ENCODE measurements at places on chromosomes 2 and 18.

- DNase-seq = no peak
Measured at GRCh38 chr2:42823744-42824453, 31.5 kb upstream of the HAAO start.

DNA sequence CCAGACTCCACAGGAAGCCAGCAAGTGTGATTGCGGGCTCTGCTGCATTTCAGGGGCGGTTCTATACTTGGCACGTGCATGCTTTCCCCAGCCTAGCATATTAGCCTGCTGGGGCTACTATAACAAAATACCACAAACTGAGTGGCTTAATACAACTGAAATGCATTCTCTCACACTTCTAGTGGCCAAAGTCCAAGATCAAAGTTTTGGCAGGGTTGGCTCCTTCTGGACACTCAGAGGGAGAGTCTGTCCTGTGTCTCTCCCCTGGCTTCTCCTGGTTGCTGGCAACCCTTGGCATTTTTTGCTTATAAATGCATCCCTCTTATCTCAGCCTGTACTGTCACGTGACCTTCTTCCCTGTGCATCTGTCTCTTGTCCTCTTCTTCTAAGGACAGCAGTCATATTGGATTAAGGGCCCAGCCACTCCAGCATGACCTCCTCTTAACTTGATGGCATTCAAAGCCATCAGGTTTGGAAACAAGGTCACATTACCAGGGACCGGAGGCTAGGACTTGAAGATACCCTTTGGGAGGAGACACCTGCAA, 138.7 kb downstream of the RNF152 start:
- DNase-seq = no peak

- DNase-seq = no peak
Measured at GRCh38 chr2:151654891-151655290, 79.4 kb downstream of the NEB start.

GRCh38 chr2:18626256-18626668, 36.9 kb upstream of the NT5C1B start:
- DNase-seq = no peak

- no peak for DNase-seq
Measured at GRCh38 chr2:177429688-177430325, 37.2 kb downstream of the AGPS start.

GRCh38 chr2:110888411-110888810, 156.0 kb downstream of the ACOXL start:
- no peak for DNase-seq

- DNase-seq = no peak
Measured at GRCh38 chr2:157375384-157375783, 49.8 kb upstream of the ERMN start.

DNA sequence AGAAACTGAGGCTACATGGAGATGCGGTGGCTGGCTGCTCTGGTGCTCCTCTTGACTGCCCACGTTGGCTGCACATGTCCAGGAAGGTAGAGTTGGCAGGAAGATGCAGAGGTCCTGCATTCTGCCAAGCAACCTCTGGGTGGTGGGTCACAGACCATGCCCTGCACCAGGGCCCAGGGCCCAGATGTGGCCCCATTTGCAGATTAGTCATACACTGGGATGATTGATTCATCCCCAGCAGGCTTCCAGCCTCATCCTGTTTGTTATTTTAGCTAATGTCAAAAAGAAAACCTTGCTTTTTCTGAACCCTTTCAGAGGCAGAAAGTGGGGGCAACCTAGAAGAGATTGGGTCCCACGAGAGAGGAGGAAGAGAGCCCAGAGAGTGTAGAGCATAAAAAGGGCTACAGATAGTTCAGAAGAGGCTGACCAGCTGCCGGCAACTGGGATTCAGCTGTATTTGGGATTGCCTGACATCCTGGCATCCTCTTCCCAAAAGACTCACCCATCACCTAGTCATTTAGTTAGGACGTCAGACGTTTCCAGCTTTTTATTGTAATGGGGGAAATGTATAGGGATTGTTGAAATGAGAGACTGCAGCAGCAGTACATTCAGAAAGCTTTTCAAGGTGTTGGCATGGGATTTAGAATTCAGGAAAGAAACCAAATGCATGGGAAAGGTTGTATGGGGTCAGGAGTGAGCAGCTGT, 101.9 kb downstream of the CTIF start:
- no peak for DNase-seq

GRCh38 chr18:24033641-24034412, 19.3 kb downstream of the TTC39C start:
- DNase-seq = no peak

- DNase-seq = peak; percentile 61
Measured at GRCh38 chr2:25161055-25161781, 7.2 kb downstream of the POMC start.

- DNase-seq = no peak
Measured at GRCh38 chr2:231894566-231895380, 31.4 kb downstream of the NPPC start.

GRCh38 chr2:71544919-71545571, 91.7 kb downstream of the DYSF start:
- DNase-seq = no peak

- no peak for DNase-seq
Measured at GRCh38 chr2:25615386-25615785, 58.0 kb downstream of the DTNB start.

DNA sequence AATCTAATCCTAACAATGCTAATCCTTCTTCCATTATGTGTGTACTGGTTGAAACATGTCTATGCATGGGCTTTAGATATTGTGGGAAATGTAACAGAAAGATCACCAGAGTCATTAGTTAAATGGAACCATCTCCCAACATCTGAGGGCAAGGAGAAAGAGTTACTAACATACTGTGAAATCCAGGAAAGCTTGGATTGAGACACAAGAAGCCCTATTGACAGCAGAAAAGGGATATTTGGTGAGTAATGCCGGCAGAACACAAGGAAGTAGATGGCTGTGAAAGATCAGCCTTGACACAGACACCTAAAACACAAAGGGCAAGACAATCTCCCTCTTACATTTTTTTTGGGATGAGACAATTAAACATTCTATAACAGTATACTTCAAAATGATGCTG, 28.5 kb upstream of the LAMA1 start:
- DNase-seq = no peak

DNA sequence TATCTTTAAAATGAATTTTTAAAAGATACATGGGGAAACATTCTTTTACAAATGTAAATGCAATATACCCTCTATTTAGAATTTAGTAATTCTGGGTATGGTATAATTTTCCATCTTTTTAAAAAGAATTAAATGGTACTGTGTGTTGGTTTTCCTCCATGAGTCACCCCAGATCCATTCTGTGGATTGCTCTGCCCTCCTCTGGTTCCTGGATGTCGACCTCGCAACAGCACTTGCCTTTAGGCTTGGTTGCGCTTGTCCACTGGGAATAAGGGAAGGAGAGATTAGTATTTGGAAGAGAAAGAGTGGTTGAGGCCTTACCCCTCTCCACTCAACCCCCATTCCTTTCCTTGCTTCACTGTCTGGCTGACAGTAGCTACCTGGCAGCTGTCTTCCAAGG, 90.4 kb downstream of the FTCDNL1 start:
- DNase-seq = no peak

- peak; percentile 35 for DNase-seq
Measured at GRCh38 chr2:54522624-54523281, 66.6 kb downstream of the SPTBN1 start.

DNA sequence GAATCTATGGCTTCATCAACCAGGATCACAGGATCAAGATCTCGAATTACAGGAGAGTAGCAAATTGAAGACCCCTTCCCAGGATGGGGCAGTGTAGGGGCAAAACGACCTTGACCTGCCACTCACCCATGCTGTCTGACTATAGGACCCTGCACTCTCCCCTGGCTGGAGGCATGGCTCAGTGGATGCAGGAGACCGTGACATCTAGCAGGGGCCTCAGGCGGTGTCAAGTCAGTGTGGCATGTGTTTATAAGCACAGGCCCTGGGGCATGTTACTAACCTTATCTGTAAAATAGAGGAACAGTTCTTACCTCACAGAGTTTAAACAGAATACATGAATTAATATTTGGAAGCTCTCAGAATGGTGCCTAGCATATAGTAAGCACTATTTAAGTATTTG, 3.5 kb downstream of the HAAO start:
- DNase-seq = no peak

DNA sequence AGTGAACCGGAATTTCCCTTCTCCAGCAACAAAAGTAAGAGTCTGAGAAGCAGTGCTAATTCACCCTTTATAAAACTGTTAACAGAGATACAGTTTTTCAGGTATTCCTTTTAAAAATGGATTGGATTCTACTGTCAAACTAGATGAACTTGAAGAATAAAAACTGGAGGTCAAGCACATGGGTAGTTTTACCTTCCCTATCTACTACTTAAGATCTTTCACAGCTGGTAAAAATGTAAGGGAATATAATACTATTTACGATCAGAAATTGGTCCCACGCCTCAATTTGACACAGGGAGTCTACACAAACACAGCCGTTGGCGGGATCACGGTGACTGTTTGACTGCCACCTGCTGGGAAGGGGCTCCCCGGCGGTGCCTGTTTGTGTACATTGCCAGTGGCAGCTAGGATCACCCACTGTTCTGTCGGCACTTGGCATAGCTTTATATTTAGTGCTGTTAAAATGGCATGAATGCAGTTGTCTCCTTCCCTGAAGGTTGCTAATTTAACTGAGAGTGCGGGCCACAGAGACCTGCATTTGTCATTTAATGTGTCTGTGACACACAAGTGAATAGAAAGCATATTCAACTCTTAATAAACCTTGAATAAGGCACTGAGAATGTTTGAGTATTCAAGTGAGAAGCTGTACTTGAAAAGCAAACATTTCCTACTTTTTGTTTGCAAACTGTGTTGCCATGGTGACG, 59.5 kb downstream of the ABCG8 start:
- no peak for DNase-seq

GRCh38 chr2:105438104-105438929, 39.5 kb upstream of the FHL2 start:
- peak; percentile 51 for DNase-seq

DNA sequence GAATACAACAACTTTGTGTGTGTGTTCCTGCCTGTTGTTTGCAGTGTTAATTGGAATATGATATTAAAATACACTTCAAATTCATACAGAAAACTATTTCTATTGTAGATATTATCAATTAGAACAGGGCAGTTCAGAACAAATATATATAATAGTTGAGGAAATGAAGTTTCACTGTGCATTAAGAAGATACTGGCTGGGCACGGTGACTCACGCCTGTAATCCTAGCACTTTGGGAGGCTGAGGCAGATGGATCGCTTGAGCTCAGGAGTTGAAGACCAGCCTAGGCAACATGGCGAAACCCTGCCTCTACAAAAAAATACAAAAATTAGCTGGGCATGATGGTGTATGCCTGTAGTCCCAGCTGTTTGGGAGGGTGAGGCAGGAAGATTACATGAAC, 79.3 kb downstream of the ASAP2 start:
- DNase-seq = no peak

DNA sequence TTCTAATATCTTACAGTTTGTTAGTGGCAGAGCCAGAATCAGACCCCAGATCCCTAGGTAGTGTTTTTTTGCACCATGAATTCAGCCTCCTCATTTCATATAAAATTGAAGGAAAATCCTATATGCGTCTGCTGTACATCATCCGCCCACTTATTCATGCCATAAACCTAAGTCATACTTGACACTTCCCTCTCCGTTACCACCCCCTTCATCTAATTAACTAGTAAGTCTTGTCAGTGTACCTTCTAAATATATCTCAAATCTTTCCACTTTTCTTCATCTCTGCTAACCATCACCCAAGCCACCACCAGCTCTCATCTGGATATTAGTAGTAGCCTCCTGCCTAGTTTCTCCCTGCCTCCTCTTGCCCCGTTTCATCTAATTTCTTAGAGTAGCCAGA, 248.7 kb upstream of the SIX3 start:
- DNase-seq = no peak

DNA sequence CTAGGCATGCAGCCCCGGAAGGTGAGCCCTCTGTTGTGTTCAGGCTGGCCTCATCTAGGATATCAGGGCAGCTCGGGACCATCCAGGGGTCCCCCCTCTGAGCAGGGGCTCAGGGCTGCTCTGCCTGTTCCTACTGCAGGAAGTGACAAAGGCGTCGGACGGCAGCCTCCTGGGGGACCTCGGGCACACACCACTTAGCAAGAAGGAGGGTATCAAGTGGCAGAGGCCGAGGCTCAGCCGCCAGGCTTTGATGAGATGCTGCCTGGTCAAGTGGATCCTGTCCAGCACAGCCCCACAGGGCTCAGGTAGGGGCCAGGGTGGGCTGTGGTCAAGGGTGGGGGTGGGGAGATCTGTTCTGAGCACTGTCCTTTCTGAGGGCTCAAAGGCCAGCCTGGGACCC, 13.1 kb downstream of the KCNIP3 start:
- DNase-seq = no peak

DNA sequence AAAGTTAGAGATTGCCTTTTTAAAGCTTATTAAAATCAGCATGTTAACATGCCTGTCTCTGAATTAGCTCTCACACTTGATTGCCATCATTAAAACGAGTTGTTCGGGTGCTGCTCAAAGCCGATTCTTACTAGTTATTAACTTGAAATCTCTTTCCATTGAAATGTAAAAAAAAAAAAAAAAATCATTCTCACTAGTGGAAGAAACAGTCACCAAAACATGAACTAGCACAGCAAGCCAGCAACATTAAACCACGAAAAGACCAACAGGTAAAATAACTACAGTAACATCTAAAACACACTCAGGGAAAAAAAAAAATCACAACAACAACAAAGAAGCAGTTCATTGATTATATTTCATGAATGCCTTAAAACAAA, 264.5 kb downstream of the MEIS1 start:
- DNase-seq = no peak

DNA sequence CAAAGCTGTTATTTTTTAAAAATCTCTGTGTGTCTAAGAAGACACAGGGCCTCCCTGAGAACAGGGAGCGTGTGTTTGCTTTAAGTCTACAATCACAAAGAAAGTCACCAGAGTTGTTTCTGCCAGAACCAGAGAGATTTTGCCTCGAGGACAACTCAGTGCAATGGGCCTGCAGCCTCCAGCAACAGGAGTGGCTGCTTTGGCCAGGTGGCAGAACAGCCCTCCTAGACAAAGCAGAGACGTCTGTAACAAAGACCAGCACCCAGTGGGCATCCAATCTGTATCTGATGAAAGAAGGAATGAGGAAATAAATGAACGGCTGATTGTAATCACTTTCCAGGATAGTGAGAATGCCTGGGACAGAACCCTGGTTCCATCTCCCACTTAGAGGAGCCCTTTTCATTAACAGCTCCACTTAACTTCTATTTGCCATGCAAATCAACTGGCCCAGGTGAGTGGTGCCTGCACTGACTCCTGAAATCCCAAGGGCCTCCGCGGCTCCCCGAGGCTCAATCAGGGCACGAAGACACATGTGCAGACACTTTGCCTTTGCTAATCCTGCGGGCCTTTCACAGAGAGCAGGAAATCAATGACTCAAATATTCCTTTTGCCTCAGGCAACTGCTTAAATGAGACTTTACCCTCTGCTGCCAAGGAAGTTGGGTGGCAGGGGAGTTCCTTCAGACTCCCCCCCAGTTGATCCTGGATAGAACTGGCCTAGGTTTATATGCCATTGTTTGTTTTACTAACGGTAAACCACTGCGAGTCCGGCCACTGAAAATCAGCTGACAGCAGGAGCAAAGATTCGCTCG, 146.5 kb downstream of the CABLES1 start:
- DNase-seq = no peak

- no peak for DNase-seq
Measured at GRCh38 chr18:34280653-34281052, 55.9 kb upstream of the NOL4 start.

- DNase-seq = no peak
Measured at GRCh38 chr2:64792995-64793639, 139.4 kb upstream of the SERTAD2 start.
